ENCODE measurements at places on chromosomes 3 and 15.

- DNase-seq = no peak
These were observed 66.7 kb downstream of the ITGA11 start for GRCh38 chr15:68365140-68365745.

DNA sequence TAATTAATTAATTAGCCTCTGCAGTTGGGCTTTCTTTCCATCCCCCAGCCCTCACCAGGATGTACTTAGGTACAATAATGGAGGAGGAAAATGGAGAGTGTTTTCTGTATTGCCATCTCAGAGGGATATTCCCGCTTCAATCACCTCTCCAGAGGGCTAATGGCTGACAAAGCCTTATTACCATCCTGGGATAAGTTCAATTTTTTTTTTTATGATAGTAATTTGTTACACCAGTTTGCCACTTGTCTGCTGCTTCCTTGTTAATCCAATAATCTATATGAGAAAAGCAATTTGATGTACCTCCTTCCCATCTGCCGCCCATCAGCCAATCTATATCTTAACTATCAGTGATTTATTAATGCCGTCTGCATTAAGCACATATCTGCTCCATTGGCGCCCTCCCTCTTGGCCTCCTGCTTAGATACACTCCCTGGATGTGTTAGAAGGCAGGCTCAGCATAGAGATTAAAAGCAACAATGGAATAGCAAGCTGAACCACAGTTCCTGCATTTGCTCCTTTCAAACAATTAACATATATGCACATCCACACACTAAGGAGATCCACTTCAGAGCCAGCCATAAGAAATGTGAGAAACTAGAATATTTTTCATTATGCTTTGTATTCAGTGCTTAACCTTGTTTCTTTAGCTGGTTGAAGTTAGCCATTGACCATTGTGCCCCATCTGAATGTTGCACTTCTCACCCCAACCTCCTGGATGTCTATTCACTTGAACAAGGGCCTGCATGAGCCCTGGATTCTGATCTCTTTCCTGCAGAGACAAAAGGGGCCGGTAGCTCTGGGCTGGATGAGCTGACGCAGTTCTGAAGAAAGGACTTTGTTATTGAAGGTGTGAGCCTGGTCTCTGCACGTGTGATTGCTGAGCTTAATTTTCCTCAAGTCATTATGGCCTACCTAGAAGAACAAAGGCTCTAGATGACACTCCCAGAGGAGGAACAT, 237.3 kb upstream of the GAP43 start:
- no peak for DNase-seq

- DNase-seq = no peak
These were observed 35.9 kb upstream of the GOLGA6L9 start for GRCh38 chr15:82393671-82394070.

GRCh38 chr3:64295594-64295993, 70.3 kb upstream of the PRICKLE2 start:
- DNase-seq = no peak

GRCh38 chr3:108055931-108056330, 34.9 kb downstream of the CD47 start:
- no peak for DNase-seq

DNA sequence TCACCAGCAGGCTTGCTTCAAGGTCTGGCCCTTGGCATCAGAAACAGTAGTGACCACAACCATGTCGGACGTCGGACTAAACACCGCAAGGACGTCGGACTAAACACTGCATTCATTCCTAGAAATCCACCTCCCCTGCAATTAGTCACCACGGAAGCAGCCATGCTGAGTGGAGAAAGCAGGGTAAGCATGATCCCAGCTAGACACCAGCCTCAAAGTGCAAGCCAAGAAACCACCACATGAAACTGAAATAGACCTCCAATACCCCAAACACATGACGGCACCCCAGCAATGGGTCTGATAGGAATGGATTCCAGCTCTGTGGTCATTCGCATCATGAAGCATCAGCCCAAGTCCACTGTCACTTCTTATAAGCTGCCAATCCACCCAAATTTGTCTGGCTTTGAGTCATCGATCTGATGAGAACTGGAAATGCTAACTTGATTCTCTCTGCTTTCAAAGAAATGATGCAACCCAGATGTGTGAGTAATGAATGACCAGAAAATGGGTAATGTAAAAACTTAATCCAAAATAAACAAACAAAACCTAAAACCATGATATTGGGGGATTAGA, 348.3 kb upstream of the TMCO5A start:
- no peak for DNase-seq

GRCh38 chr3:150763841-150764483, 993 bp upstream of the SIAH2 start:
- DNase-seq = no peak

DNA sequence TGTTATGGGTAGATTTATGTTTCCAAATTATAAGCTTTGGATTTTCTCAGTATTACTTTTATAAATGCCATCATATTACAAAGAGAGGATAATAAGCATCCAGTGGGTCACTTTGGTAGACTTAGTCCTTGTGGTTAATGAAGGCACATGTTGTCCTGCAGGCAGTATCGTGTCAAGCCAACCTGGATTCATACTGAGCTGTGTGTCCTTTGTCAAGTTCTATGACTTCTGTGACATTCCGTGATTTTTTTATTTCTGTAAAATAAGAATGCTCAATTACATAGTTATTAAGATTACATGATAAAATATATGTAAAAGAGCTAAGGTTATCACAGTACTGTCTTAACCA, 257.7 kb downstream of the RBMS3 start:
- DNase-seq = no peak

DNA sequence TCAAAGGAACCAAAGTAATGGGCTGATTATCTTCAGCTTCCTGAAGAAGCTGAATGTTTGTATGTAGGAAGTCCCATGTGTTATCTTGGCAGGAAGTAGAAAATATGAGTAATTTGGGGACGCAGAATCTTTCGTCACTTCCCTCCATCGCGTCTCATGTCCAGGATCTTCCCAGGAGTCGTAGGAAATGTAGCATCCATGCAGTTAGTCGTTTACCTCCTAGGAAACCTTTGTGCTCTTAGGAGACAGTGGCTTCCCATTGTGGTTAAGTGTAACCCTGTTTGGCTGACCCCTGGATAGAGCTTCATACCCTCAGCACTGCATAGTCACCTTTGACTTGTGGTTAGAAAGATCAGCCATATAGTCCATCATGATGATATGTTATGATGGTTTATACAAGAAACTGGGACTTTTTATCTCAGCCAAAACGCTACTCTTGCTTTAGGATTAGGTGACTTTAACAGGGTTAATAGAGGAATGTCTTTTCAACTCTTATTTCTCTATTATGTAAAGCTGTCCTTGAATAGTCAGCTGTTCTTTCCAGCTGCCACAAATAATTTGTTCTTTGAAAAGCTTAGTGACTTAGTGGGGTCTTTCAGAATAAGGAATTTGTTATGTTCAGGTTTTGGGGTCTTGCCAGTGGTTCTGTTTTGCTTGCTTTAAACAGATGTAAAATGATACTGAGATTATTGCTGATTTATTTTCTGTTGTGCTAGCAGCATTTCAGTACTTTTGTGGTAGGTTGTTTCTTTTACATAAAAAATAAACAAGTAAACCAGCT, 92.2 kb downstream of the KLHL25 start:
- DNase-seq = no peak

GRCh38 chr15:96403071-96403470, 72.6 kb downstream of the NR2F2 start:
- no peak for DNase-seq

DNA sequence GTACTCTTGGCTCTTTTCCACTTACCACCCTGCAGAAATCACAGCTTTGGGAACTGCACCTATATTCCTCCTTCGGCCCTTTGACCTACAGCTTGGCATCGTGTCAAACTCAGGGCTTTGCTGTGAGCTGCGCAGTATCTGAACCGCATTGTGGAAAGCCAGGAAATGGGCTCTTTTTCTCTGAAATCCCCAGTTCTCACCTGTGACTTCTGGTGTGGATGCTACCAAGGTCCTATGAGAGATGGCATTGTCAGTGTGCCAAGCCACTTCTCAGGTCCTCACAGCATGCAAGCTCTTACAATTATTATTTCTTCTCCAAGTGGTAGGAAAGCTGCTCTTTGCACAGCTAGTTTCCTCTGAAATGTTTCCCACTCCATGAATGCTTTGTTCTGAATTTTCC, 450.6 kb upstream of the TBL1XR1 start:
- no peak for DNase-seq

GRCh38 chr15:64749999-64750657, 25.3 kb downstream of the RBPMS2 start:
- no peak for DNase-seq

GRCh38 chr3:9795207-9795606, 2.3 kb downstream of the ARPC4 start:
- DNase-seq = no peak

GRCh38 chr3:12175844-12176453, 17.2 kb upstream of the TIMP4 start:
- no peak for DNase-seq

- DNase-seq = no peak
These were observed 1043.6 kb downstream of the DIPK2A start for GRCh38 chr3:145015253-145015652.

All from cortex of kidney (tissue), 1 donor.